ENCODE measurements at places on chromosomes 7 and 10.

DNA sequence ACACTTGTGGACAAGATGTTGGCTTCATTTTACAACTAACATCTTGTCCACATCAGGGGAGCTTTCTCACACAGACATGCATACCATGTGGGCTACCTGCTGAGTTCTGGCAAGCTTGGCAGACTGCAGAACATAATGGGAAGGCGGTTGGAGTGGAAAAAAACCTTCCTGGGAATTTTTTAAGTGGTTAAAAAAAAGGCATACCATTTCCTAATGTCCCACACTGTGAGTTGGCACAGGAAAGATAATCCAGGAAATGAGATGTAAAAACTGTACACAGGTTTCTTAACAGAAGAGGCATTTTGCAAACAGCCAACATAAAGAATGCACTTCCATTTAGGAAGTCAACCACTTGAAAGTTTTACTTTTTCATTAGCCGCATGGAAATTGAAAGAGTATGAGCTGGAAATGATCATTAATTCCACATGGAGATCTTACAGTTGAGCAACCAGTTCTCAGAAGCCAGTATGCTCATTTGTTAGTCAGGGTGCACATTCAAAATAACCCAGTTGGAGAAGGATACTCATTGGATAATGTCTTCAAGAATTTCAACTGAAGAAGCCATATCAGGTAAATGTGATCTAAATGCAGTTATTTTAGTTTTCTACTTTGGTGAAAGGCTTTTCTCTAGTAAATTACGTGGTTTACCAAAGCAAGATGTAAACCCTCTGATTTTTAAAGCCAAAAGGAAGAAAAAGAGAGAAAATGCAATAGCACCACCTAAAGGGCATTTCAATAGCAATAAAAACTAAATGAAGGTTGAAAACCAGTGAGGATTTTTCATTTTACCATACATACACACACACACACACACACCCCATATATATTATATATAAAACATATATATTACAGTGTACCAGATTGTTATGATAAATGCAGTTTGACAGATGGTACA, 194.0 kb downstream of the TAX1BP1 start:
- peak; percentile 17 for DNase-seq

DNA sequence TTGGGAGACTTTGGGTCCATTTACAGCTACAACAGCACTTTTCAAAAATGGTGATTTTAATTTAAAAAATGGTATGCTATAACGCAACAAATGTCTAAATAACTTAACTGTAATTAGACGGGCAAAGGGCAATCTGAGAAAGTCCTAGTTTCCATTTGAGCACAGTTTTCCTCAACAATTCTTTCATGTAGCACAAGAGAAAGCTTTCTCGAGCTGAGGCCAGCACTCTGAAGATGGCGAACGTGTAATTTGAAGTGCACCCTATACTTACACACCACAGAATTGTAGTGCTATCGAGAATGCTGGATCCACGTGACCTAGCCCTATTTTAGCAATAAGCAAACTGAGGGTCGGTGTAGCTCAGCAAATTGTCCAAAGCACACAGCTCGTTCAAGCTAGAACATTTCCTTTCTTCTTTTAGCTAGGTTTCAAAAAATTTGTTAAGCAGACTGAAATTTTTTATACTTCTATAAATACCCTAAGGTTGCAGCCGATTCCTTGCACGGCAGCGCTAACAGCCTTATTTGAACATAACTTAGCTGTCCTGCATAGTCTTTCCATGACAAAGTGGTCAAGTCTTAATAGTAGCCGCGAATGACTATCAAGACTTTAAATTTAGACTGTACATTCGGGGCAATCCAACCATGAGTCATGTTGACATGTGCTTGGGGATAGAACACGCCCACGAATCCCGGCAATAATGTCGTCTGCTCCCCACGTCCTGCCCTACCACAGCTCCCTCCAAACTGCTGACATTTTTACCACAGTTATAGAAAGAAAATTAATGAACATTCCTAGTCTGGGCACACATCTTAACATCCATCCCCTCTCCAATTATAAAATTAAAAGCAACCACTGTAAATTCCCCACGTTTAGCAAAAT, 10.0 kb downstream of the KLF6 start:
- DNase-seq, result no peak

DNA sequence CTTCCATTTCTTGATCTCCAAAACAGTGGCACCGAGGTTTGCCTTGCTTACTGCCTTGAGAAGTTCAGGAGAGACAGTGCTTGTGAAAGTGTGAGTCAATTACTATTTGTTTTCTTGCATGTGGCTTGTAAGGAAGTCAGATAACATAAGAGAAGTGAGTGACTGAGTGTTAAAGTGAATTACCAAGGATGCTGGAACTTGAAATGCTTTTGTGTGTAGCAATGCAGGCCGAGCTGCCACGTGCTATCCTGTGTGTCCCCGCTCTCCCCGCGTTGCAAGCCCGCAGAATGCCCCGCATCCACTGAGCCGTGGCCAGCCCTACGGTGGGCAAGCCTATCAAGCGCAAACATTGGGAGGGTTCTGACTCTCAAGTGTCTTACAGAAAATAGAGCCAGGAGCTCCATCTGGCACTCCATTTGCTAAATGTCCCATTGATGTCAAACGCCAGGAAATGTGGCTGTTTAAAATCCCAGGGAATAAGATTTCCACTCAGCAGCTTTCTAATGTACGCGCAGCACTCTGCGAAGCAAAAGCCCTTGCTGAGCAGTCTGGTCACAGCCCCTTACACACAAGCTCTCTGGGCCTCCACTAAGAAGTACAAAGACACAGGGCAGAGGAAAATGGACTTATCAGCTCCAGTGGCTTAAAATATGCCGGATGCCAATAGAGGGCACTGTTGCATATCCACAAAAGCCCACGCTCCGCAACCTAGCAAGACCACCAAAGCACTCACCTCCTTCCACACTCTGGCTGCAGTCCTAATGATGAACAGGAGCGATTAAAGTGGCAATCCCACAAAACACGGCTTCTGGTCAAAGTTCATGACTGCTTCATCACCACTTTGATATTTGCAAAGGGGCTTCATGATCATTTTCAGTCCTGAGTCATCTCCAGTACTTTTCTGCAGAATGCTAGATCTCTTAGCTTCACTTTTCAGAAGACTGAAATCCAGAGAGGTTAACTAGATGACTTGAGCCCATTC, 158.0 kb upstream of the ITGB1 start:
- no peak for DNase-seq

- DNase-seq, result no peak
Measured at GRCh38 chr10:110083884-110084283, 76.1 kb downstream of the ADD3 start.

Measured in hematopoietic multipotent progenitor cell (in vitro differentiated cells).